ENCODE measurements at places on chromosomes 4 and X.

- no peak for DNase-seq
Measured at GRCh38 chr4:20878806-20879205, 178.5 kb downstream of the PACRGL start.

- DNase-seq: no peak
Measured at GRCh38 chr4:98046665-98047064, 96.6 kb downstream of the STPG2 start.

GRCh38 chrX:17802756-17803155, 58.3 kb downstream of the RAI2 start:
- DNase-seq: no peak

GRCh38 chrX:47579537-47579936, 2.7 kb upstream of the TIMP1 start:
- peak; percentile 47 for DNase-seq

DNA sequence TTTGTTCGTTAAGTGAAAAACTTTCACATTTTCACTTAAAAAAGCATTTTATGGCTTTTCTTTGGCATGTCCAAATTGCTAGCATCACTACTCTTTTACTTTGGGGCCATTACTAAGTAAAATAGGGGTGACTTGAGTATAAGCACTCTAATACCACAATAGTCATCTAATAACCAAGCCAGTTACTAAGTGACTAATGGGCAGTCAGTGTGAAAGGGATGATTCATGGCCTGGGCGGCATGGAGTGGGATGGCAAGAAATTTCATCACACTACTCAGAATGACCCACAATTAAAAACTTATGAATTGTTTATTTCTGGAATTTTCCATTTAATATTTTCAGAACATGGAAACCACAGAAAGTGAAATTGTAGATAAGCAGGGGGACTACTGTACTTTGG, 60.9 kb downstream of the BMP15 start:
- DNase-seq: peak; percentile 18

GRCh38 chr4:184471881-184472613, 2.3 kb downstream of the IRF2 start:
- no peak for DNase-seq

GRCh38 chr4:7043284-7044136, at the start of gene TADA2B:
Gene TADA2B (plus strand): TSS chr4:7043372. CDS start chr4:7043580, 208 bp downstream.
- peak; percentile 65 for DNase-seq

GRCh38 chrX:104045642-104046041, 5.9 kb downstream of the H2BW2 start:
- no peak for DNase-seq

- DNase-seq: peak; percentile 82
Measured at GRCh38 chr4:122652379-122652778, 31.5 kb upstream of the IL21 start.

DNA sequence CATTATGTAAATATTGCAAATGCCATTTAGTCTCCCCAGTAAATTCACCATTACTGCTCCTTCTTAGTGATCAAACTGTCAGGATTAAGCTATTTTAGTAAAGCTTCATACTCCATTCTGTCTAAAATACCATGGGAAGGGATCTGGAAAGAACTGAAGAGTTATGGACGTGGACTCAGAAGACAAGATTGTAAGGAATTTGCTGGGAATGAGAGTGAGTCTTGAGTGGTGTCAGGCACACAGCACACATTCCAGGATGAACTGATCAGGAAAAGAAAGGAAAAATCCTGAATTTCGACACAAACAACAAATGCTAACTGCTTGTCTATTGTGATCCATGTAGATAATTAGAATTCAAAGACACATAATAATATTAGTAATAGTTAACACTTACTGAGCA, 311.0 kb downstream of the CENPC start:
- DNase-seq: peak; percentile 40

All from adipocyte (in vitro differentiated cells).